ENCODE measurements at places on chromosomes 1 and 21. TPM values are rescaled to one million over a fixed set of nuclear protein-coding genes. Genes with fewer than 3 reads are reported as not detected.

- no peak for DNase-seq
Observed at GRCh38 chr1:89363196-89363595, 663 bp upstream of the GBP6 start.

DNA sequence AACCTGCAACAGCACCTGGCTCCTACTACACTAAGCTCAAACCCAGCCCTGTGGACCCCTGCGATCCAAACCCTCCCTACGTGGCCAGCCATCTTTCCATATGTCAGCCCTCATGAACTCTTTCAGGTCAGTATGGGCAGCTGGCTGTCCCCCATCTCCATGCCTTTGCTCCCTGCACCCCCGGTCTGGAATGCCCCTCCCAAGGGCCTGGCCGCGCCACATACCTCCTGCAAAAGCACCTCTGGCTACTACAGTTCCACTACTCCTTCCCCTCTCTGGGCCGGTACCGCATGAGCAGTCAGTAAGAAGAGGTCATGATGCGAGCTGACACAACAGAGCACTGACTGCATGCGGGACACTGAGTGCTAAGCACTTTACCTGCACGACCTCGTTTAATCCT lies 10.0 kb upstream of the TAGLN2 start:
- no peak for DNase-seq

DNA sequence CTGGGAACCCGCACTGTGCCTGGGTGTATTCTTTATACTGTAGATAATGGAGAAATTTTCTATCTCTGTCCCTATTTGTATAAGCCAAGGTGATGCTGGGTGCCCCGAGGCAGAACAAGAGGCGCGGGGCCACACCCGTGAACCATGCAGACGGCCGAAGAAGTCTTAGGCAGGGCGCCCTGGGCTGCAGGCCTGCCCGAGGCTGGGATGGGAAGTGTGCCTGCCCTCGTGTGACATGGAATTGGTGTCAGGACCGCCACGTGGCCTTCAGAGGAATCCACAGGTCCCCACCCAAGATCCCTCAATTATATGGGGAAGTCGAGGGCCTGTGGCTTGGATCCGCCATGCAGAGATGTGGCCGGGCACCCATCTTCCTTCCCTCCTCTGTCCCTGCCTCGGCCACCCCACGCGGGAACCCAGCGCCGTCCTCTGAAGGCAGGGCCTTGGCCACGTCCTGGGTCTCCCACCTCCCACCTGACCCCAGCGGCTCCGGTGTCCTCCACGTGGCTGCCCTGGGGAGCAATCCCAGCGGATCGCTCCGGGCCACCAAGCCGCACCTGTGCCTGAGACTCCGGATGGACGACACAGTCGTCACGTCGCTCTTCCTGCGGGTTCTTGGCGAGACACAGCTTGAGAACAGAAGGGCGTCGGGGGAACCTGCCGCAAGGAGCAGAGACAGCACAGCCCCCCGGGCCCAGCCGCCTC lies 19.9 kb upstream of the ARHGEF16 start:
- no peak for DNase-seq

RNF223 gene
- not detected for total RNA-seq

- no peak for DNase-seq
Observed at GRCh38 chr1:77925956-77926355, 37.5 kb downstream of the NEXN start.

CORT gene
- total RNA-seq, result not detected

DNA sequence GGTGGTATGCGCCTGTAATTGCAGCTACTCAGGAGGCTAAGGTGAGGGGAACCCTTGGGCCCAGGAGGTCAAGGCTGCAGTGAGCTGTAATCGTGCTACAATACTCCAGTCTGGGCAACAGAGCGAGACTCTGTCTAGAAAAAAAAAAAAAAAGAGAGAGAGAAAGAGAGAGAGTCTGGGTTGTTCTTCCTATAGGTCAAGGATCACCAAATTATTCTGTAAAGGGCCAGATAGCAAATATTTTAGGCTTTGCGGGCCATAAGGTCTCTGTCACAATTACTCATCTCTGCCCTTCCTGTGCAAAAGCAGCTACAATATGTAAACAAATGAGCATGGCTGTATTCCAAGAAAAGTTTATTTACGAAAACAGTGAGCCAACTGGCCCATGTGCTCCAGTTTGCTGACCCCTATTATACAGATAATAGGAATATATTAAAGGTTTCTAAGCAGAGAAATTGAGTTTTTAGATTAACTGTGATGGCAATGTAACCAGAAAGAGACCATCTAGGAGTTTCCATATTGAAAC lies 2.1 kb downstream of the SASS6 start:
- no peak for DNase-seq

DNA sequence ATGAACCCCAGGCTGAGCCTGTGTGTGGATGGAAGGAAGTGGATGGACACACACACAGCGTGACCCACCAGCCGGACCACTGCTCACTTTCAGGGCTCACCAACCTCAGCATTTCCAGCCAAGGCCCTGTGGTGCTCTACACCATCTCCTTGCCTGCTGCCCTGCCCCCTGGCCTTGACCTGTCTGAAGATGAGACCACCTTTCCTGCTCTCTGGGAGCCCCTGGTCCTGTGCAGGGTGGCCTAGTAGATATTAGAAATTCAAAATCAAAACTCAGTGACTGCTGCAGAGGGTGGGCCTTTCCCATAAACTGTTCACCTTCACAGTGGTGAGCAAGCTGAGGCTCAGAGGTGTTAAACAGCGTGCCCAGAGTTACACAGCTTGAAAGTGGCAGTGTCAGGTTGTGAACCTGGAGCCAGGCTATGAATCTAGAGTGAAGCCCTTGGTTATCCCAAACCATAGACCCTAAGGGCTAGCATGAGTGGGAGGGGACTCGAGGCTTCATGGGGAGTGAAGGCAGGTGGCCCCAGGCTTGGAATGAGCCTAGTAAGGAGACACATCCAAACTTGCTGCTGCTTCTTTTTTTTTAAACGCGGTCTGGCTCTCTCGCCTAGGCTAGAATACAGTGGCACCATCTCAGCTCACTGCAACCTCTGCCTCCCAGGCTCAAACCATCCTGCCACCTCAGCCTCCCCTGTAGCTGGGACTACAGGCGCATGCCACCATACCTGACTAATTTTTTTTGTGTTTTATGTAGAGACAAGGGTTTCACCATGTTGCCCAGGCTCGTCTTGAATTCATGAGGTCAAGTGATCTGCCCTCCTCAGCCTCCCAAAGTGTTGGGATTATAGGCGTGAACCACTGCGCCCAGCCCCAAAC lies 41.5 kb downstream of the MAN1C1 start:
- no peak for DNase-seq

S100A8 gene
- 23.7 TPM for total RNA-seq

DNA sequence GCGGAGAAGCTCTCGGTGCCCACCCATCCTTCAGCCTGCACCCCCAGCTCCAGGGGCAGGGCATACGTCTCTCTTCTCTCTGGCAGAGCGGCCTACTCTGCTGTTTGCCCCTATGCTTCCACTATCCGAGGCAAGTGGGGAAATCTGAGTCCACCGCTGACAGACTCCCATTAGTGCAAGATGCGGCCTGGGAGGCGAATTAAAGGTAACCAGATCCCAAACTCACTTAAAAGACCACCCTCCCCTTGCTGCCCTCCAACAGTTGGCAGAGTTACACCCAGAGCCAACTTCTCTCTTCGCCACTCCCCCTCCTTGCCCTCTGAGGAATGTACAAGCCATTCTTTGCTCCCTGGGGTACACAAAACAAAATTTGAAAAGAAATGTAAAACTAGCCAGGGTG lies 6.4 kb downstream of the FOXD3 start:
- no peak for DNase-seq

SLAMF9 gene
- 0.83 TPM for total RNA-seq

DNA sequence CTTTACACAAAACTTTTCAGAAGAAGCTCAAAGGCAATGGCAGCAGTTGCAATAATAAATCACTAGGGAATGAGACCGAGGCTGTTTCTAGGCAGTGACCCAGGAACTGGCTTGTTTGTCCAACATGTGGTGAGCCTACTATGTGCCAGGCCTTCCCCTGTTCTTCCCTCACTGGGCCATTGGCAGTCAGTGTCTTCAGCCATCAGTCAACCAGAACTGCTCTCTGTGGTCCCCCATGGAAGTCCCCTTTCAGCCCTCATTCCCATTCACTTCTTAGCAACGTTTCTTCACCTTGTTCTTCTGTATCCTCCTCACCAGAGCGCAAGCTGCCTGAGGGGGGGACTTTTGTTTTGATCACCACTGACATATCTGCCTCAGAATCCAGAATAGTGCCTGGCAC lies 274.1 kb downstream of the RRAGC start:
- DNase-seq, result no peak

Measured in left lobe of liver (tissue), 2 donors.